ENCODE measurements at places on chromosomes 12 and 14.

DNA sequence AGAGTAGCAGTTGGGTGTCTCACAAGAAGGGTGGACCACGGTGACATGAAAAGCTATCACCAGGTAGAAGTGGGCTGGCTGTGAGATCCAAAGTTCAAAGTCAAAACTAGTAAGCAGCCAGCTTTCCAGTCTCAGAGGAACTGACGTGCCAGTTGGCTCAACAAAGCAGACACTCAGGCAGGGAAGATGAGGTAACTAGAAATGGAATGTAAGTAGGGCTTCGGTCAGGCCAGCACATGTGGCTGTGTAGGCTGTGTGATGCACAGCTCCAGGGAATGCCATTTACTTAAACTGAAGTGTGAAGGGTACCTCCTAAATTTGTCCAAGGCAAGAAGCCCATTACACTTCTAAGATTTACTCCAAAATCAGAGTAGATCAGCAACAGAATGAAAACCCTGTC is 43.6 kb downstream of the PTPRR start:
- DNase-seq: no peak

GRCh38 chr14:85535321-85535720 is 5.4 kb downstream of the FLRT2 start:
- no peak for DNase-seq

DNA sequence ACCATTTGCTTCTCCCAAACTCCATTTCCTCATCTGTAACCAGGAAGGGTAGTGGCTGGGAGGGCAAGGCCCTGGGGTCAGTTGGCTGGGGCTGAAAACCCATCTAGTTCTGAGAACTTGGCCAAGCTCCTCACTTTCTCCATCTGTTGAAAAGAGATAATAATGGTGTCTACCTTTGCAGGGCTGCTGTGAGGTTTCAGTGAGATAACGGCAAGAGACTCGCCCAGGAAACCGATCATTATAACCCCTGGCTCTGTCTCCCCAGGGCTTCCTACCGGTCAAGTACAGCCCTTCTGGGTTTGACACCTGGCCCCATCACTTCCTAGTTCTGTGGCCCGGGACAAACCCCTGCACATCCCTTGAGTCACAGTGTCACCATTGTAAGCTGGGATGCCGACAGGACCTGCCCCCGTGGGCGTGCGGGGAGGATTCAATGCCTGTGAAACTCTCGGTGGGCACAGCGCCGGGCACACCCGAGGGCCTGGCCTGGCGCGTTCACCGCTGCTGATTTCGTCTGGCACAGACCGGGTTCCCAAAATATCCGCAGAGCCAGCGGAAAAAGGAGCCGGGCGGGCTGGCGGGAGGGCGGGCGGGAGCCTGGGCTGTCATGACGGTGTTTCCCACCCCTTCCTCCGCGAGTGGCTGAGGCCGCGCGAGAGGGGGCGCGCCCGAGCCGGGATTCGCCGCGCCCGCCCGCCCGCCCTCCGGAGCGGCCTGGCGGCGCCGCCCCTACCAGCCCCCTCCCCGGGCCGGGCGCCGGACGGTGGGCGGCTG is 4.4 kb downstream of the KMT5A start:
- peak; percentile 57 for DNase-seq

- no peak for DNase-seq
Measured at GRCh38 chr14:42814817-42815216, 1208.1 kb downstream of the LRFN5 start.

GRCh38 chr14:75461303-75461702 is 33.5 kb downstream of the JDP2 start:
- DNase-seq: no peak

DNA sequence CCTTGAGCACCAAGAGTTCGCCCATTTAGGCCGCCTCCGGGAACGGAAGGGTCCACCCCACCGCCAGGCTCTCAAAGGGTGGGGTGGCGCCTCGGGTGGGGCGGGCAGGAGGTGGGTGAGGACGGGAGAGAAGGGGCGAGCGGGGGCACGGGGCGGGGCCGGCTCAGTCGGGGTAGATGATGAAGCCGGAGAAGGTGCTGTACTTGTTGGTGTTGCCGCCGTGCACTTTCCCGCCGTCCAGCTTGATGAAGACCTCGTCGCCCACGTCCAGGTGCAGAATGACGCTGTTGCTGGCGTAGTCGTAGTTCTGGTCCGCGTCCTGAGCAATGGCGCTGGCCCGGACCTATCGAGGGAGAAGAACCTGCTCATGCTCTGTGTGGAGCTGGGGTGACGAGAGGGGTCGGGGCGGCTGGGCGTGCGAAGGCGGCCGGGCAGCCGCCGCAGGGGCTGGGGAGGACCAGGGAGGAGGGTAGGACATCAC is 4.1 kb downstream of the C1QL4 start:
- DNase-seq: no peak

DNA sequence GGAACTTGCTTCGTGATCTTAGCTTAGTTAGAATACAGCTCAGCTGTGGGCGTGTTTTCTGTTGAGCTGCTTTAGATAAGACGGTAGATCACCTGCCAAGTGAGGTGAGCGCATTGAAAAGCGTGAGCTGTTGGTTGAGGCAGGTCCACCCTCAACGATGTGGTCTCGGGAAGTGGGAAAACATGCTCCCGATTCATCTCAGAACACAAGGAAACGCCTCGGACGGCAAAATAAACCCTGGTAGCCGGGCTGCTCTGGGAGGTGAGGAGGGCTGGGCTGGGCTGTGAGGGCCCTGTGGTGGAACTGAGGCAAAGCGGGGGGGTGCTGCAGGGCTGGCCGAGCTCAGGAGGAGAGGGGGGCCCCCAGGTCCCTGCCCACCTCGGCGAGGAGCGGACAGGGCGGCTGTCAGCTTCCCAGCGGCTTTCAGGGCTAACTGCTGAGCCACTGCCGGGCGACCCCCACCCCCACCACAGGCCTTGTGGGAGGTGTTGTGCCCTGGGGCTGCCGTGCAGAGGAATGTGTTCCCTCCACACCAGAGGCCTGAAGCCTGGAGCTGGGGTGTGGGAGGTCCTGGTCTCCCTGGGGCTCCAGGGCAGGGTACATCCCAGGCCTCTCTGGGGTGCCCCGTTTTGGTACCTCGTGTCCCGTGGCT is 30.7 kb downstream of the NOC4L start:
- DNase-seq: no peak

DNA sequence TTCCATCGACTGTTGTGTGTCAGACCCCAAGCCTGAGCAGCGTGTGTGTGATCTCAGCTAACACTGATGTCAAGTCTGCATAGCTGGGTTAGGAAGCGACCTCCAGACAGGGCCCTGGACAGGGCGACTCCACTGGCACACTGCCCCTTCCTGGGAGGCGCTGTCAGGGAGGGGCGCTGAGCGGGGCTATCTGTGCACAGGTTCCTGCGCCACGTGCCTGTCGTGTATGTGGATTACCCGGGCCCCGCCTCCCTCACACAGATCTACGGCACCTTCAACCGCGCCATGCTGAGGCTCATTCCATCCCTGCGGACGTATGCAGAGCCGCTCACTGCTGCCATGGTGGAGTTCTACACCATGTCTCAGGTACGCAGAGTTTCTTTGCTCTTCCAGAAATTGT is 53.9 kb downstream of the DYNC1H1 start:
- no peak for DNase-seq

DNA sequence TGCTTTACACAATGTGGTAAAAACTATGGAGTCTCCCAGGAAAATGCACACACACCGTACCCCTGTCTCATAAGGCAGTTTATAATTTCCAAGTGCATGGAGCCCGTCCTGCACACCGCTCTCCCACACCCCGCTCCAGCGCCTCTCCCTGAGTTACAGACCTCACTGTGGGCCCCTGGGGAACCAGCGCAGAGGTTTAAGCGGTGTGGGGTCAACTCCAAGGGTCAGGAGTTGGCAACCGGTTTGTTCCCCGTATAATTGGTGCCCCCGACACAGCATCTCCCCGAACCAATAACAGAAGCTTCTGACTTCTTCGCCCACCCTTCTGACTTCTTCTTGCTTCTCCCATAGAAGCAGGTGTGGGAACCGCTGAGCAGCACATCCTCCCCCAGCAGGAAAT is 58.4 kb upstream of the DDX11 start:
- no peak for DNase-seq

- no peak for DNase-seq
Measured at GRCh38 chr14:31480156-31480555, 7.7 kb downstream of the GPR33 start.

DNA sequence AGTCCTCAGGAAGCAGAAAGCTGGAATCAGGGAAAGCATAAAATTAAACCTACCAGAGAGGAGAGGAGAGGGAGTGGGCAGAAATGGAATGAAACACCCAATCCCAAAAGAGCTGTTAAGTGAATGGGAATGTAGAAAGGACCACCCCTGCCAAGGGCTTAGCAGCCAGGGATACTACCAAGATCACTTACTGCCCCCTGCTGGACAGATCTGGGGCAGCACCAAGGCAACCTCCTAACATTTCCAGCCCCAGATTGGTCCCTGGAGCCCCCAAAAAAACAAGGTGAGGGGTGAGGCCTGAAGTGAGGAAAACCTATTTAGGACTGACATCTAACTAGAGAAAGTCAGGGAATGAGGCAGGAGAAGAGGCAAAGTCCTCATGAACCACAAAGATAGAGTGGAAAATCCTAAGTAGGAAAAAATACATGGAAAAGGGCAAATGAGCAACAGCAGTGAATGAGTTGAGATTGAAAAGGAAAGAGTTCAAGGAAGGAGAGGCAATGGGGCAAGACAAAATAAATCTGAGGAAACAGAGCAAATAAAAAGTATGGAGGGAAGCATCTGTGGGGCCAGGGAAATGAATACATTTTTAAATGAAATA is 11.2 kb upstream of the FKBP11 start:
- DNase-seq: peak; percentile 76

- peak; percentile 53 for DNase-seq
Measured at GRCh38 chr12:6532051-6532926, 2.0 kb upstream of the GAPDH start.

GRCh38 chr14:38208618-38209562 is 1.2 kb downstream of the SSTR1 start:
- DNase-seq: no peak

- no peak for DNase-seq
Measured at GRCh38 chr12:110039085-110039807, 9.1 kb downstream of the C12orf76 start.

DNA sequence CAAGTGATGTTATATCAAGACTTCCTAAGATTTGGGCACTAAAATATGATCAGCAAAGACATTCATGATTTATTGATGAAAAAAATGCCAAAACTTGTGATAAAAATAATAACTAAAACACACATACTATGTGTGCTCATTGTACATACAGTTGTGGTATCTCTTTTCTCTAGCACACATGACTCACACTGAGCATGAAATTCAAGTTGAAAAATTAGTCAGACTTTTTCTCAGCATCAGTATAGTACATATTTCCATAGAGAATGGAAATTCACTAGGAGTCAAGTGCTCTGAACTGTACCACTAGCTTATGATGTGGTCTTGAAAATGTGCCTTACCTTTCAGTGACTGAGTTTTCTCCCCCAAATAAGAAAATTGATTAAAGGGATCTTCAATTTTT is 471.8 kb upstream of the FLRT2 start:
- no peak for DNase-seq

- DNase-seq: no peak
Measured at GRCh38 chr14:87170179-87170578, 822.8 kb downstream of the GALC start.

- no peak for DNase-seq
Measured at GRCh38 chr14:74910556-74910955, 12.5 kb downstream of the RPS6KL1 start.

- no peak for DNase-seq
Measured at GRCh38 chr12:57235728-57236131, 6.2 kb downstream of the SHMT2 start.

DNA sequence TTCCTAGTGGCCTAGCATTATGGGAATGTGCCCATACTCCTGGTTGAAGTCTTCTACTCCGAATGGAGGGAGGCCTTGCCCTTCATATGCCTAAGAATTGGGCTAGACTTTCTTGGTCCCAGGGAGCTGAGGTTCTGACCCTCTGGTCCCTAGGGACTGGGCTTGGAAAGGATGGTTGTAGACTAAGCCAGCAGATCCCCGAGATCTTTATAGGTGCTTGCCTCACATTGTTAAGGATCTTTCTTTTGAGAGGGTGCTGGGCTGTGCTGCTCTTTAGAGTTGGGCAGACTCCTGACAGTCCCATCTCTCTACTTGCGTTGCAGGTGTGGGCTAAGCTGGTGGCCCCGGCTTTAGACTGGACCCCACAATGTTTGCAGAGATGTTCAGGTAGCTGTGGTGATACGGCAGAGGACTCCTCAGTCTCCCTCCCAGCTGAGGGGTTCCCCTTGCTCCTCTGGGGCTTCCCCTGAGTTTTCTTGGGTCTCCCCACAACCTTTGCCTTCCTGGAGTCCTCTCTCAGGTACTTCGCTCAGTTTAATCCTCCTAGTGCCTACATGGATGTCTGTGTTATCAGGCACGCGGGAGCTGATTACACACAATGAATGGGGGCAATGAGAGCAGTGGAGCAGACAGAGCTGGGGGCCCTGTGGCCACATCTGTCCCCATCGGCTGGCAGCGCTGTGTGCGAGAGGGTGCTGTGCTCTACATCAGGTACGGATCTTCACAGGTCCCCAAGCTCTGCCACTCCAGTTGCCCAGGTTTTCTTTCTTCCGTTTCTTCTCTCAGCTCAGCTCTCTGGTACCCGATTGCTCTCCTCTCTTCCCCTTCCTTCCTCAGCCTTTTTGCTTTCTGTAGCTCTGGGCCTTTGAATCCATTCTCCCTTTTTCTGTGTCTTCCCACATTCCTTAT is 1.3 kb downstream of the MBD6 start:
- DNase-seq: no peak

GRCh38 chr12:84043355-84043754 is 869.2 kb downstream of the SLC6A15 start:
- DNase-seq: no peak

- DNase-seq: no peak
Measured at GRCh38 chr12:15592934-15593333, 196.3 kb downstream of the EPS8 start.

- no peak for DNase-seq
Measured at GRCh38 chr12:9707356-9707755, 25.5 kb downstream of the CLECL1 start.

GRCh38 chr12:109855377-109855776 is 22.2 kb upstream of the TRPV4 start:
- DNase-seq: no peak

DNA sequence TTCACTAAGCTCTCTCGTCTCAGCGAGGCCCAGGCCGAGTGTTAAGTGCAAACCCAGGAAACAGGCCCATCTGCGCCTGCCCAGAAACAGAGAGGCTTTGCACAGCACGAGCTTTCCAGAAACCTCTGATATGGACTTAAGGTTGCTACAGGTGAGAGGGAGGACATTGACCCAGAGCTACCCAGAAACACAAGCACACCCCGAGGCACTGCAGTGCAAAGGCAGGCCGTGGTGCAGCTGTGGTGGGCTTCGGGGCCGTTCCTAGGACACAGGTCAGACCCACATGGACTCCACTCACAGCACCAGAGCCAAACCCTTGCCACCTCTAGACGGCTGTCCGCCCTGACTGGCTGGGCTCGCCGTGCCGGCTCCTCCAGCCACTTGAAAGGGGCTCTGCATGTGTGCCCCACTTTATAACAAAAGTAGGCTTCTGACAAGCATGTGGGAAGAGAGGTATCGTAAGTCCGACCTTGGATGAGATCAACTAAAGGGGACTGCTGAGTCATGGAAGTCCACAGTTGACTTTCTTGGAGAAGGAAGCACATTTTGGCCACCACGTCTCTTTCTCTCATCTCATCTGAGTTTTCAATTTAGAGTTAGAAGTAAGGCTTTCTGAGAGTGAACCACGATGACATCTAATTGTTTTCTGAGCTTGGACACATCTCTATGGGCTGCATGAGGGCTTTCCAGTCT is 38.2 kb downstream of the CACNA2D4 start:
- DNase-seq: no peak

- peak; percentile 72 for DNase-seq
Measured at GRCh38 chr12:31896514-31897039, 62.6 kb upstream of the RESF1 start.

All from stimulated activated CD4-positive, alpha-beta T cell treated with anti-CD3 and anti-CD28 coated beads, TNF-alpha, amount 100 ng/mL, for 1 hour (primary cell).